ENCODE measurements at places on chromosomes 1 and 21. TPM values are rescaled to one million over a fixed set of nuclear protein-coding genes. Genes with fewer than 3 reads are reported as not detected.

- DNase-seq = no peak
Measured at GRCh38 chr1:5351366-5351765, 640.9 kb downstream of the NPHP4 start.

DNA sequence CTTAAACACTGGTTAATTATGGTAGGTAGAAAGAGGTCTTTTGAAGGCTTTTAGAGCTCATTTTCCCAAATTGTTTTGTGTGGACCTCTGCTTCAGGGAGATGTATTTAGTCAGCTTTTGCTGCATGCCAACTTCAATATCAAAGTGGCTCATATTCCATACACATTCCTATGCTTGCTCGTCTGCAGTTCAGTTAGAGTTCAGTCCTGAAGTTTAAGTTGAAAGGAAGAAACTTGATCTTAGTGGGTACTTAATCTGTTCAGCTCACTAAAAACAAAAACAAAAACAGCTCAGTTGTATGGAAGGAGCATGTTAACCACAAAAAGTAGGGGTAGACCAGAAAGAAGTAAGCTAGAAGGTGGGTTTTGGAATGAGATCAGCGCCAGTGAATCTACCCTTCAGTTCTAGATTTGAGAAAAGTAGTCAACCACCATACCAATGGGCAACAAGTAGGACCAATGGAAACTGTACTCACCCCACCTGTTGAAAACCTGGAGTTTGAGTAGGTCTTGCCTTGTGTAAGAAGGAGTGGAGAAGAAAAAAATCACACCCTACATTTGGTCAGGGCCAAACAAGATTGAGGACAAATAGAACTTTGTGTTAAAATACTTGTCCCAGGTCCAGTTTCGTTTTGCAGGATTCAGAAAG, 58.0 kb downstream of the LEPR start:
- DNase-seq = no peak

CNR2 gene
- total RNA-seq = not detected

DNA sequence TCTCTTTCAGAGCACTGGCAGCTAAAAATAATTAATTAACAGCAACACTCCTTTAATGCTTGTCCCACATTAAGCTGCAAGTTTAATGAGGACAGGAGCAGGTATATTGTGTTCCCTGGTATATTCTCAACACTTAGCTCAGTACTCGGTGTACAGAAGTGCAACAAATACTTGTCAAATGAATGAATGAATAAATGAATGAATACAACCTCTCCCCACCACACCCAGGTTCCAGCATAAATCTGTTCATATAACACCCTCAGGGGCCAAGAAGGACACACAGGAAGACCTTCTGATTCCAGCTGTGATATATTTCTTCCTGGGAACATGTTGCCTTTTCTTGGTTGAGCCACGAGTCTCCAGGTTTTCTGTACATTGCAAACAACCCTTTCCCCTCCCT, 38.1 kb upstream of the RD3 start:
- no peak for DNase-seq

DNA sequence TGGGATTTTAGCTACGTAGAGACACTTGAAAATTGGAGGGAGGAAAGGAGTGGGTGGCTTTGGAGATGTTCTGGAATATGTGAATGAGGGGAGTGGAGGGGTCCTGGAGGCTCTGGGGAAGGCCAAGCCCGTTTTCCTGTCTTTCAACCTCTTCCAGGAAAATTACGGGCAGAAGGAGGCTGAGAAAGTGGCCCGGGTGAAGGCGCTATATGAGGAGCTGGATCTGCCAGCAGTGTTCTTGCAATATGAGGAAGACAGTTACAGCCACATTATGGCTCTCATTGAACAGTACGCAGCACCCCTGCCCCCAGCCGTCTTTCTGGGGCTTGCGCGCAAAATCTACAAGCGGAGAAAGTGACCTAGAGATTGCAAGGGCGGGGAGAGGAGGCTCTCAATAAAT, 442 bp upstream of the RUSC1 start:
- DNase-seq = no peak

Data from G401 (cell line).